Right atrium auricular region (tissue), 2 donors: ENCODE measurements at places on chromosomes 1 and 21.
A peak's percentile ranks its signal among the peaks of the same experiment; 100 is the strongest.

GRCh38 chr21:42764443-42764760 is 111.0 kb downstream of the PDE9A start:
- no peak for DNase-seq

DNA sequence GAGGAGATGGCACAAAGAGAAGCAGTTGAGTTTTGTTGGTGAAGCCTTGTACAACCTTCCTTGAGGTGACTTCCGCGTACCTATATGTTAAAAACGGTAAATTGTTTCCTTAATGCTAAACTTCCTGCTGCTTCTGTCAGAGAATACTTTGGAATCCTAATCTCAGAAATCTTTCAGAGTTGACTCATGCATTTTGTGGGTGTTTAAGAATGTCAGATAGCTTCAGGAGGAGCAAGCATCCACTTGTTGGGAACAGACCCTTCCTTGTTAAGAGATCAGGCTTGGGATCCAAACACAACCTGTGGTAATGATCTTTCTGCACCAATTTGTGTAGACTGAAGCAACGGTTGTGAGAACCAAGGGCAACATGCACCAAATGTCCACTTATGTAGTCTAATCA is 29.5 kb downstream of the AK4 start:
- DNase-seq = no peak

GRCh38 chr1:229024528-229025130 is 246.3 kb upstream of the RAB4A start:
- peak; percentile 80 for DNase-seq

DNA sequence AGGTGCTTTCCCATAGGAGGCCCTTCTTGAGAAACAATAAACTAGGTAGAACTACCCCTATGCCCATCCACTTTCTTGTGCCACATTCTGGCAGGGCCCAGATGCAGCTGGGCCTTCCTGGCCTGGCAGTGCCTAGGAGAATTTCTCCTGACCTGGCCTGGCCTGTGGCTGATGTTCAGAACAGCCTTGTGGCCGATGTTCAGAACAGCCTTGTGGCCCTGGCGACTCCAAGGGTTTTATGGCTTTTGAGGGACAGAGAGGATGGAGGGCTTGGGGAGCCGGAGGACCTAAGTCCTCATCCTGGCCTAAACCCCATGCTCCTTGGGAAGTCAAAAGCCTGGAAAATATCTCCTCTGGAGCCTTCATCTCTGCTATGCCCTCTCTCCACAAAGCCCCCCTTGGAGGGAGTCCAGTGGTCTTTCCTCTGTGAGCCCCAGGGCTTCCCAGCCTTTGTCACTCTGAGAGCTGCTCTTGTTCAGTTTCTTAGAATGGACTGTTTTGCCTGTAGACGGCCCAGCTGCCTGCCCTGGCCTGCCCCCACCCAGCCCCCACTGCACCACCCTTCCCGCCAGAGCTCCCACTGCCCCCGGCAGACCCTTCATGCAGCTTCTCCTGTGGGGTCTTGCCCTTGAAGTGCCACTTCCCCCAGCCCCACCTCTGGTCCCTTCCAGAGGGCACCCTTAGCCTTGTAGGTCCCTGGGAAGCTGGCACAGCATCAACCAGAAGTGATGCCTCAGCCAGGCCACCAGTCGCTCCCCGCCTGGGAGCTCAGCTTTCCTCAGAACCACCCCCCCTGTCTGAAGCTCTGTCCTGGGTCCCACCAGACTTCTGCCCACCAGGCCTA is 7.0 kb downstream of the GPR37L1 start:
- no peak for DNase-seq

- no peak for DNase-seq
These were observed 353.4 kb upstream of the NEGR1 start for GRCh38 chr1:72635719-72636118.

- DNase-seq = no peak
These were observed 591.7 kb downstream of the PLPP3 start for GRCh38 chr1:55987491-55988249.

GRCh38 chr1:27632387-27633297 is 2.3 kb downstream of the FGR start:
- no peak for DNase-seq
